ENCODE measurements at places on chromosomes 2 and 18.

DNA sequence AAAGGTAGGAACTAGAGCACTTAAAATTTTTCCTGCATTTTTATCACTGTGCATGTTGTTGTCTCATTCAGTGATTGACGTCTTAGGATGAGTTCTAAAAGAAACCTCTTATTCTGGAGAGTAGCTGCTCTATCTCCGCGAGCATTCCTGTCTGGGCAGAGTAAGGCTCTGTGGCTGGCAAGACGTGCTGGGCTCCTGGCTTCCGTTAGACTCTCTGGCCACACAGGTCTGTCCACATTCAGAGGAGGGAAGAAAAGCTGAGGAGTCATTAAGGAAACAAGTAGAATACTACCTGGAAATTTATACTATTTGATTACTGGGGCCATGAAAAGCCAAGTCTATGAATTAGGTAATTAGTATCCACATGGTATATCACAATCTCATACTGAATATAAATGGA is 138.0 kb upstream of the DNMT3A start:
- DNase-seq, result no peak

- no peak for DNase-seq
Measured at GRCh38 chr18:63619661-63620060, 24.4 kb downstream of the SERPINB4 start.

- DNase-seq, result no peak
Measured at GRCh38 chr2:142065700-142066099, 65.1 kb downstream of the LRP1B start.

DNA sequence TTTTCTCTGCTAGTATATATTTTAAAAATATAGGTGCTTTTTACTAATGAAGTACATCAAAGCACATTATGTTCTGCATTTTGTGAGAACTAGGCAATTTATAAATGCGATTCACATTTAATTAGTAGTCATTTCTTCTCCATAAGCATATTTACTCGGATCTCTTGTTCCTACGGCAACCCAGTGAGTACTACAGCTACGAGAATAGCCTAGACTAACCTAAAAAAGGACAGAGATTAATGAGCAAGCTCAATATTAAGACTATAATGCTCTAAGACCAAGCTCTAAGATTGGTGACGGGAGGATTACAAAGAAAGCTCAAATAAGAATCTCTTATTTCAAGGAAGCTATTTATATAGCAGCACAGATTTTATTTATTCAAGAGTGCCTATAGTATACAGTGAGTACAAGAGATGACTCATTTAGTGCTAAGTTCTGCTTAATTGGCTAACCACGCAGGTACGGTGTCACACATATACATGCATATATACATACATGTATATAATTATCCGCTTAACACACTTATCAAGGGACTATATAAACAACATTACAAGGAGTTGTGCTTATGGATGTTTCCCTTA is 364.7 kb downstream of the GPD2 start:
- DNase-seq, result no peak

DNA sequence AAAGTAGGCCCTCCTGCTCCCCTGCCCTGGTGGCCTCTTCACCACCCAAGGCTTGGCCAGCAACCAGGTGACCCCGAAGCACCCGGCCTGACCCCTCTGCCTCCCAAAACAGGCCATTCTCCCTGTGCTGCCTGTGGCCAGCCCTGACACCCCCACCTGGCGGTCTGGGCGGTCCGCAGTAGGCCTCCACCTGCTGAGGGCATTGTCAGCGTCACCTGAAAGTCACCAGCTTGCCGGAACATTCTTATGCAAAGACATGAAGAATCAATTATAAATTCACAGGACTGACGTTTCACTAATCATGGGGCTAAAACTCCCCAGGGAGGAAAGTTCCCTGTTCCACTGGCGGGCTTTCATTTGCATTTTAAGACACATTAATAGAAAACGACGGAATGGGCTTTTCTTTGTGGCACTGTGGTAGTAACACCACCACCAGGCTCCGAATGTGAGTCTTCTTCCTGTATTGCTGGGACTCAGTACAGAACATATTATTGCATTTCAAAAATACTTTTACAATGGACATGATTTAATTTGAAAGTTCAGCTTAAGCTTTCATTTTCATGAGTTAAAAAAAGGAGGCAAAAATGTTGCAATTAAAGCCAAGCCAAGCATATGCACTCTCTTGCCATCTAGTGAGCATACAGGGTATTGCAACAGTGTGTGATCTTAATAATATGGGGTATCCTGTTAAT is 57.4 kb downstream of the ADI1 start:
- peak; percentile 37 for DNase-seq

- no peak for DNase-seq
Measured at GRCh38 chr2:24739354-24740025, 53.7 kb downstream of the PTRHD1 start.

- no peak for DNase-seq
Measured at GRCh38 chr2:178827111-178827510, 19.9 kb upstream of the TTN start.

- DNase-seq, result no peak
Measured at GRCh38 chr18:47679864-47680263, 250.6 kb downstream of the SMAD2 start.

DNA sequence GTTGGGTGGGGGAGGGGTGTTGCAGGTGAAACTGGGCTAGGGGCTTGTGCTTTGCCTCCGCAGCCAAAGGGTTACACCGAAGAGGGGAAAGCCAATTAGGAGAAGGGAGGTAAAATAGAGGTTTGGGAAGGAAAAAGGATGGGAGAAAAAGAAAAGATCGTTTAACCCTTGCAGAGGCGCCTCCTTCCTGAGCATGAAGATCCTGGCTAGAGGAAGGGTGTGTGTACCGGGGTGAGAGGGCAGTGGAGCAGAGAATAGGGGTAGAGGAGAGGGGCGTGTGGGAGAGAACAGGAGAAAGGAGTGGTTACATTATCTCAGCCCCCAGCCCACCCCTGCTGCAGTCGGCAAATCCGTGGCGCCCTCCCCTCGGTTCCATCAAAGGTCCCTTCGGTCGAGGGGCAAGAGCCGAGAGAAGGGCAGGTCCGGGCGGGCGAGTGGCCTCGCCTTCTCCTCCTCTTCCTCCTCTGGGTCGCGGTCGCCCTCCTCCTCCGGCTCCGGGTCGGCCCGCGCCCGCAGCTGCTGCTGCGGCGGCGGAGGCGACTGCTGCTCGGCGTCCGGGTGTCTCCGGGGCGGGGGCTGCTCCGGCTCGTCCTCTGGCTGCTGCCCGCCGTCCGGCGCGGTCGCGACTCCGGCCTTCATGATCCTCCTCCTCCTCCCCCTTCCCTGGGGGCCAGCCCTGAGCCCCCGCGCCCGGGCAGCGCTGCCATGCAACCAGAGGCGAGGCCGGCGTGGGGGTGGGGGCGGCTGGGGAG is 1.1 kb downstream of the MARCHF4 start:
- DNase-seq, result peak; percentile 57

DNA sequence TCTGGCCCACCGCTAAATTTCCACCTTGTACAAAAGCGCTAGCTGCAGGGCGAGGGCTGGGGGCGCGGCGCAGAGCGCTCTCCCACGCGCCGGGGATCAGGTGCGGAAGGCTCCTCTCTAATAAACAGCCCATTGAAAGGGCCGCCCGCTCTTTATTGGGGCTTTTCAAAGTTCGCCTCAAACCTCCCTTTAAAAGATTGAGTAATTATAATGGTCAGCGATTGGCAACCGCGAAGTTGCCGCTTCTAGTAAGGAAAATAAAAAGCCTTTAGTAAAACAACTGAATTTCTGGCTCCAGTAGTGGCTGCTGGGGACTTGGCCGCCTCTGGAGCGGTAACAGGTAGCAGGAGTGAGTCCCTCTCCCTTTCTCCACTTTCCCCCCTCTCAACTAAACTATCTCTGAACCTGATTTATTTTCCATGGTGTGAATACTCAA is 755 bp downstream of the NEUROD1 start:
- no peak for DNase-seq

DNA sequence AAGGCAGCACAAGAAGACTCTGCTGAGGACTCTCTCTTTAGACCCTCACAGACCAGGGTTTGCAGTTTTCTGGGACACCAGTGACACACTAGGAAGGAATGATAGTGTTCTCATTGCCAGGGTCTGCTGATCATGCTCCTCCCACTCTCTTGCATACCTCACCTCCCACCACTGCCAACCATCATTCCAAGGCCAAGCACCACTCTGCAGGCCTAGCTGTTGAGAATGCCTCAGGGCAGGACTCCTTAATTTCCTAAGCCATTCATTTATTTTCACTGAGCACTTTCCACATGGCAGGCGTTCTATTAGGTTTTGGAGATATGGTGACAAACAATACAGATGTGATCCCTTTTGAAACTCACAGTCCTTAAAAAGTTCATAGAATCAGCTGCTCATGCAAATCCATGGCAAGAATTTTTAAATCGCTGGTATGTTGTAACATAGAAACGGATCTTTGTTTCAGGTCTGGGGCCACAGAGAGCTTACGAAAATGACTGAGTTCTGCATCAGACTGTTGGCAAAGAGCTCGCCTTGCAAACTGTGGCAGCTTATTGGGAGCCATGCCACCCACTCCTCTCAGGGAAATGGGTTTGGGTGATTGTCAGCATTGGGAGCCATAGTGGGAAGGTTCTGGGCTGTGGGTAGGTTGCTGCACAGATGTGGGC is 78.5 kb downstream of the XDH start:
- DNase-seq, result no peak

GRCh38 chr2:223117533-223117932 is 65.5 kb downstream of the KCNE4 start:
- DNase-seq, result no peak

DNA sequence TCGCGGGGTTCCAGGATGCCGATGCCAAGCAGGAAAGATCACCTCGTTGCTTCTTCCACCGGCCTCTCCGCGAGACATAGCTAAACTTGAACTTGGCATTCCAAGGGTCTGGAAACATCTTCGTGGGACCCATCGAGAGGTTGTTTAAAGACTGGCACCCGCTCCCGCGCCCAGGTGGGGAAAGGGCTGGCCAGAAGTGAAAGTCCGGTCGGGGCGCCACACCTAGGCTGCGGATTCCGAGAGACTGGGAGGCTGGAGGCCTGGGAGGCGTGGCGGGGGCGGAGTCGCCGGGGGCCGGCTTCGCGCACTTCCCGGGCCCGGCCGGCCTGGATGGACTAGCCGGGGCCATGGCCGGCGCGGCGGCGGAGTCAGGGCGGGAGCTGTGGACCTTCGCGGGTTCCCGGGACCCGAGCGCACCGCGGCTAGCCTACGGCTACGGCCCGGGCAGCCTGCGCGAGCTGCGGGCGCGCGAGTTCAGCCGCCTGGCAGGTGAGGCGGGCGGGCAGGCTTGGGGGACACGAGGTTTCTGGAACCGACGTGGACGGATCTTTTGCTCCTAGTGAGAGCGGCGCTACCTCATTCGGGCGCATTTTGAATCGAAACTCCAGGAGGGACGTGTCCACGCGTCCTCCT is at the start of gene MOCOS:
Gene MOCOS (plus strand): TSS at position 305 of the 633 bp plus-strand sequence. CDS start 43 bp downstream, at position 348.
- DNase-seq, result peak; percentile 47

DNA sequence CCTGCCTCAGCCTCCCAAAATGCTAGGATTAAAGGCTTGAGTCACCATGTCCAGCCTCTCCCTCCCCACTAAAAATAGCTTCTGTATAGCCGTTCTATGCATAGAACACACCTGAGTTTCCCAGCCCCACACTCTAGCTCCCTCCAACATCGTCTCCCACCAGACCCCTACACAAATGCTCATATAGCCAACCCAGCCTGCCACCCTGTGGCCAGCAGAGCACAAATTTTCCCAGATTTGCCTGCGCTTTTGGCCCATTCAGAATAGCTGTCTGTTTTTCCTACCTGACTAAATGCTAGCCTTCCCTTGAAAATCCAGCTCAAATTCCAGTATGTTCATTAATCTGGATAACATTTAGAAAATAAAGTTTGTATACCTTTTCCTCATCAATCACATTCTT is 22.8 kb downstream of the TRABD2A start:
- no peak for DNase-seq

DNA sequence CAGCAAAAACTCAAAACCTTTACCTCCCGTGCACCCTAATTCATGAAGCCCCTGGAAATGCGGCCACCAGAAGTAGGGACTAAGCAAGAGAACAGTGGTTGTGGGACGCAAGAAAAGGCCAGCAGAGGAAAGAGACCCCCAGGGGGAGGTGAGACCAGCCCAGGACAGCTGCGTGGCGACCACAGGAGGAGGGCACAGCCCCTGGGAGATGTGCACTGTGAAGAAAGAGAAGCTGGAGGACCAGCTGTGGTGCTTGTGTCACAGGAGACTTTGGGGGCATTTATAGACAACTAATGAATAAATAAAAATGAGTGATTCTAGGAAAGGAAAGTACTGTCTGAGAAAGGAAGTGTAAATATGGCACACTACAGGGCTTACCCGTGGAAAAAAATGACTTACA is 263.8 kb downstream of the EIPR1 start:
- DNase-seq, result no peak

- DNase-seq, result no peak
Measured at GRCh38 chr2:3703236-3703756, at the start of gene DCDC2C. Gene DCDC2C, plus strand, starts transcription at chr2:3703575. Its CDS starts 177 bp downstream, at chr2:3703752.

GRCh38 chr2:16738361-16739225 is 73.0 kb upstream of the CYRIA start:
- no peak for DNase-seq

- no peak for DNase-seq
Measured at GRCh38 chr2:233029321-233029720, 3.2 kb upstream of the NEU2 start.

GRCh38 chr2:72919414-72920317 is 2.3 kb downstream of the EMX1 start:
- no peak for DNase-seq

GRCh38 chr2:55511508-55512124 is 7.9 kb upstream of the CFAP36 start:
- DNase-seq, result peak; percentile 15

DNA sequence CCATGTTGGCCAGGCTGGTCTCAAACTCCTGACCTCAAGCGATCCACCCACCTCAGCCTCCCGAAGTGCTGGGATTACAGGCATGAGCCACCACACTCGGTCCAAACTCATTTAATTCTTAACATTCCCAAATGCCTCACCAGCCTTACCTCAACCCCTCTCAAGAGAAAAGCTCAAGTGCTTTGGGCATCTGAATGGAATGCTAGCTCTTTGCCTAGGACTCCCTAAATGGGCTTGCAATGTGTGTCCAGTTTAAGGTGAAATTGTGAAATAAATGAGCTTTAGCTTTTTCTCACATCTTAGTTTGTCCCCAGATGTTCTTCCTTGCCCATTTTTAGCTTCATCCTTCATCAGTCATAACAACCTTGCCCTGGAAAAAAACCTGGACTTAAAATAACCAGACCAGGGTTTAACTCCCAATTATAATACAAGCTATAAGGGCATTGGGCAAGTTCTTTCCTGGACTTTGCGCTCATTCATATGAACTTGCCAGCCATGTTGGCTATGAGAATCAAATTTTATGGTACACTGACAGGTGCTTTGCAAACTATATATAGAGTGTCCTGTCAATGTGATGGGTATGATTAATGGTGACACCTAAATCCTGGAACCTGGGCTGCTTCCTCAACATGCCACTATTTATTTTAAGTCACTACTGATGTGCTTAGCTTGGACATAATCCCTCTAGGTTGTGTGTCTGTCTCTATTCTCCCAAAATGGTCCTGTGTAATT is 95.1 kb upstream of the SERPINE2 start:
- no peak for DNase-seq

- no peak for DNase-seq
Measured at GRCh38 chr2:197034292-197034691, 107.8 kb upstream of the PGAP1 start.

- no peak for DNase-seq
Measured at GRCh38 chr2:208280933-208281332, 14.9 kb downstream of the PIKFYVE start.

Measured in BE2C (cell line).